ENCODE measurements at places on chromosomes 5 and 9.
A peak's percentile ranks its signal among the peaks of the same experiment; 100 is the strongest.

- DNase-seq, result no peak
These were observed 44.2 kb upstream of the CFAP157 start for GRCh38 chr9:127662617-127663016.

DNA sequence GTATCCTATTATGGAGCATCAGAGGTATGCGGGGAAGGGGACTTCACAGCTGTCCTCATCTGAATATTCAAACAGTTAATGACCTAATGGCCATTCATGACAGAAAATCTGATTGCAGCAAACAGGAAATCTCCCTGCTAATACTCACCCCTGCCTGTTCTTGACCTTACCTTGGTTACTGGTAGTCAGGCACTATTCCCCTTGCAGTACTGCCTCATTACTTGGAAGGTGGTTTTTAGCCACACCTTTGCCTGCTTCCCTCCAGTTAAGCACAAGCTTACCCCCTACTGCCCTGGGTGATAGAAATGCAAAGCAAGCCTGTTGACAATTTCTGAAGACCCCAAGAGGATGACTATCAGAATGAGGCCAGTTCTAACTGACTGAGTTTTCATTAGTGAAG lies 332.4 kb downstream of the NTRK2 start:
- no peak for DNase-seq

GRCh38 chr5:134227259-134227658 lies 1.4 kb upstream of the PPP2CA start:
- DNase-seq, result peak; percentile 12

DNA sequence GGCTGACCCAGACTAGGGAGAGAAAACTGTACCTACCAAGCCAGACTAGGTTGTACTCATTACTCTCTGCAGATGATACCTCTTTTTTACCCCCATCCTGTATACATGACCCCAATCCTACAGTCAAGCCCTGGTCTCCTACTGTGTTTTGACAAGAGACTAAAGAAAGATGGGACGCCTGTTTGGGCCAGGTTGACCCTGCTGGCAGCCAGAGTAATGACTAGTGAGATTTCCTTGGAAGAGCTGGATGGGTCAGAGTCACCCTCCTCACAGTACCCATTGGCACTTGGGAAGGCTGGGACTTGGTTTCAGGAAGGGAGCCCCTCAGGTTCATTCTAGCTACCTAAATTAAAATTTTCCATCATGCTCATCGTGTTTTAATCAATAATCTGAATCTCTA lies 89.7 kb upstream of the NR4A3 start:
- DNase-seq, result no peak

DNA sequence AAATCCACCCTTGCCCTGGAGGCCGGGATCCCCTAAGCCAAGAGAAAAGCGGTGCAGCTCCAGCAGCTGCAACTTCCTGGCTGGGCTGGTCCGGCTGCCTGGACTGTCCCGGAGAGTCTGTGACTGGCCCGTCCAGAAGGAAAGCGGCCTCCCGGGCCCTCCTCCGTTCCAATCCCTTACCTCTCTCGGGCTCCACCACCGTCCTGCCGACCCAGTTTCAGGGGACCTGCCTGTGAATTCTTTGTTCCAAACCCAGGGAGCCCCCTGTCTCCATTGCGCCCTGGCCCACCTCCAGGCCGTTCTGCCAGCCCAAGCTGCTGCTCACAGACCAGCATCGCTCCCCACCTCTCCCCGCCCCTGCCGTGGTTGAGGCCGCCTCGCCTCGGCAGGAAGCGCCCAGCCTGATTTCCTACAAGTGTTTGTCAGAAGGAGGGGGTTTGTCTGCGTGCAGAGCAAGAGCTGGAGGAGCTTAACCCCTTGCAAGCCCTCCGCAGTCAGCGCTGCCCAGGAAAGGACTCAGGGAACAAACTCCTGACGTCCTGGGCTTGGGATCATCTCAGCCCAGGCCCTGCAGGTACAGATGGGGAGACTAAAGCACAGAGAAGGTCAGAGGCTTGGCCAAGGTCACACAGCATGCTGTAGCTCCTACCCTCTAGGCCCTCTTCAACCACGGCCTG lies at the start of gene AKNA:
TSS of gene AKNA (minus strand) at position 303 of the 677 bp plus-strand sequence. CDS start 6,649 bp downstream, outside the sequence.
- DNase-seq, result peak; percentile 58

DNA sequence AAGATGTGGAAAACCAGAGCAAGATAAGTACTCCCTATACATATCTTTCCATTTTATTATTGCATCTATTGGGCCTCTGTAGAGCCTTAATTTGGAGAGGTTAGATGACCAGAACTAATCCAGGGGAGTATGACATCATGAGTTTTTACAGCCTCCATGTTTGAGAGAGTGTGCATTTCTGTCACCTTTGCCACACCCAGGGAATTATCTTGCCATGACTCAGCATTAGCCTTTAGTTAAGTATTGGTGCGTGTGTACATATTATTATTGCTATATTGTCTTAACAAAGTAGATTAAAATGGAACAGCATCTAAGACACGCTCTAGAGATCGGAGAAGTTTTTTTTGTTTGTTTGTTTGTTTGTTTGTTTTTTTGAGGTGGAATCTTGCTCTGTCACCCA lies 27.6 kb downstream of the DIMT1 start:
- DNase-seq, result no peak

- DNase-seq, result no peak
These were observed 597.0 kb downstream of the PTPRD start for GRCh38 chr9:10015755-10016154.

GRCh38 chr9:95826183-95826838 lies 49.2 kb upstream of the ERCC6L2 start:
- no peak for DNase-seq

- DNase-seq, result no peak
These were observed 99.1 kb upstream of the SMARCA2 start for GRCh38 chr9:1916095-1916494.

DNA sequence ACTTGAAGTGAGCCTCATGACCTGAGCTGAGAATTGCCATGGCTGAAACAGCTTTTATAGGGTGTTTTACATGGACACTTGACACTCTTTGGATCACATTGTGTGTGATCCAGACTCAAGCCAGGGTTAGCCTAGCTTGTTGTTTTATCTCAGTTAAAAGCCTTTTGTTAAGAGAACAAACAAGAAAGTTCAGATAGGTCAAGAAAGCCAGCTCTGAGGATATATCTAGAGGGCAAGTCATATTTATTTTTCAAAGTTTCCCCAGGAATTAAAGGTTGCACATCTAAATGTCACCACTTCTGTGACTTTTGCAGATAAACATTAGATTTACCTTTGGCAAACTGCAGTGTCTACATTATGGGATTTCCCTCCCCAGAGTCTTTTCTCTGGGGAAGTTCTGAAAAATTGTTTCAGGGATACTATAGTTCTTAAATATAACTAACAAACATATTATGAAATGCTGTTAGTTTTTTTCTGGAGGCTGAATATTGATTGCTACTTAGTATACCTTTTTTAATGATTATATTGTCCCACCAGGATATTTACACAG lies 134.5 kb downstream of the C9orf152 start:
- no peak for DNase-seq

DNA sequence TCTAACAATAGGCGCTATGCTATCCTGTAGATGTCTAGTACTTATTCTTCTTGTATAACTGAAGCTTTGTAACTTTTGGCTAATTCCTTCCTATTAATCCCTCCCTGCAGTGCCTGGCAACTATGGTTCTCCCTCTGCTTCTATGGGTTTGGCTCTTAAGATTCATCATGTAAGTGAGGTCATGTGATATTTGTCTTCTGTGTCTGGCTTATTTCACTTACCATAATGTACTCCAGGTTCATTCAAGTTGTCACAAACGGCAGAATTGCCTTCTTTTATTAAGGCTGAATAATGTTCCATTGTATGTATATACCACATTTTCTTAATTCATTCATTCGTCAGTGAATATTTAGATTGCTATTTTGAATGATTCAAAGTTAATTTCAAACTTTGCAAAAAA lies 149.9 kb upstream of the GAS1 start:
- no peak for DNase-seq

DNA sequence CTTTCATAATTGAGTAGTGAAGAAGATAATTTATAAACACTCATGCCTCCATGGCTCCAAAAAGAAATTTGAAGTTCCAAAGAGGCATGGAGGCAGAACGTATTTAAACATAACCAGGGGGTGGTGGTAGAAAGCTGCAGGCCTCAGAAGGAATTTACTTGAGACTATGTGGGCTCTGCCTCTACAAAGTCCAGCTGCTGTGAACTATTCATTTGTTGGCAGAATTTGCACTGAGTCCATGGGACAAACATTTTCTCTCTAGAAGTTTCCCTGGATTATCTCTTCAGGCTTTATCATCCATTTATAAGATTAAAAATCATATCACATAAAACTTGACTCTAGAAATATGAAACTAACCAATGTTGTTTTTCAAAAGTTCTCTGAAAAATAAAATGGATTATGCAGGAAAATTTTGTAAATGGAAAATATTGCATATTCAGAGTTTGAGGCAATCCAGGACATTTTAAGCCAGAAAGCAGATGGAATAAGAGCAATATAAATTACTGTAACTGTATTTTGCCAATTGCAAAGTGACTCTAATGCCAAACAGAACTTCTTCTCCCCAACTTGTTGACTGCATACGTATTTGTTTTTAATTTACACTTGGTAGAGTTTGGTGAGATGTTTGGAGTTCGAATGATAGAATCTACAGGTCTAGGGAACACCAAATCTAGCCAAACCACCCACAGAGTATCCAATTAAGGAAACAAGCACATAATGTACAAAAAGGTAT lies 258.2 kb downstream of the ENC1 start:
- DNase-seq, result no peak

DNA sequence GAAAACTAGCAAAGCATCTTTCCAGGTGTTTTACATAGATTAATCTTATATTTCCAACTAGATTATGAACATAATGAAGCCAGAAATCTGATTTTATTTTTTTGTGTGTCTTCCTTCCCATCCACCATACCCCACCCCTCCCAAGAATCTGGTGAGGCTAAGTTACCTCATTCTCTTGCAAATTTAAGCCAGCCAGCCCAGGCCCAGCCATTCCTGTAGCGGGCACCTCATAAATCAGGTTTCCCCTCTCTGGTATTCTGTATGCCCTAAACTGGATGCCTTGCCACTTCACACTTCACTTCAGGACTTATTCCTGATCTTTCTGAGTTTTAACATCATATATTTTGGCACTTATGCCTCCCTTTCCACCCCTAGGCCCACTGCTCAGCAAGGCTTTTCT lies 21.8 kb downstream of the C9 start:
- DNase-seq, result no peak

DNA sequence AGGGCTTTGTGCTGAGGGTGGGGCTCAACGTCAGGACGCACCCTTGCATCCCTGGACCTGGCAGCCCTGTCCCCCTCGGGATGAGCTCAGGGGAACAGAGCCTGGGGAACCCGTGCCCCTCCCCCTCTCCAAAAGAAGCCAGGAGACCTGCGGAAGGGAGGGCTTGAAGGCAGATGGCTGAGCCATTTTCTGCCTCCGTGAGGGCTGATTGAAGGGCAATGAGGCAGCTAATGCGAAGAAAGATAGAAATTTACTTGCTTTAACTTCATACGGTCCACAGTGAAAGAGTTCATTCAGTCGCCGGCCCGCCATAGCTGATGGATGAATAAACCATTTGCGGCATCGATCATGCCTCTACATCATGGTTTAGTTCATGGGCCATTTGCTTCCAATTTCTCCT lies 28.8 kb downstream of the ASS1 start:
- DNase-seq, result peak; percentile 67

GRCh38 chr9:137800196-137801022 lies 77.2 kb upstream of the CACNA1B start:
- DNase-seq, result no peak

GRCh38 chr9:72292256-72292682 lies 72.7 kb downstream of the ZFAND5 start:
- no peak for DNase-seq

GRCh38 chr9:99855467-99856176 lies 33.9 kb downstream of the NR4A3 start:
- DNase-seq, result no peak

- no peak for DNase-seq
These were observed 5.6 kb downstream of the GOLPH3 start for GRCh38 chr5:32168460-32169033.

DNA sequence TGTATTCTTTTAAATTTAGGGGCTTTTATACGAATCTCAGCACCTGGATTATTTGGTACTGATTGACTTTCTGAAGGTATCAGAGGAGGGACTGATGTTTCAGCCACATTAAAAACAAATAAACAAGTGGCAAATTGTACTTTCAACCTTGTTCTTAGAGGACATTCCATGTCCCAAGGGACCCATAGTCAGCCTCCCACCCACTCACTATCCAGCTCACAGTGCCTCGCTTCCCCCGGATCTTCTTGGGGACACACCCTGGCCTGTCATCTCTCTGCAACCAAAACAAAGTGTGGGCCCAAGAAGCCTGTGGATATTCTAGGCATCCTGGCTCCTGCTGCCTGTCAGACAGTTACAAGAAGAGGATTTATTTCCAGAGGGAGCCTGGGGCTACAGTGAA lies 8.8 kb upstream of the BOD1 start:
- DNase-seq, result no peak

DNA sequence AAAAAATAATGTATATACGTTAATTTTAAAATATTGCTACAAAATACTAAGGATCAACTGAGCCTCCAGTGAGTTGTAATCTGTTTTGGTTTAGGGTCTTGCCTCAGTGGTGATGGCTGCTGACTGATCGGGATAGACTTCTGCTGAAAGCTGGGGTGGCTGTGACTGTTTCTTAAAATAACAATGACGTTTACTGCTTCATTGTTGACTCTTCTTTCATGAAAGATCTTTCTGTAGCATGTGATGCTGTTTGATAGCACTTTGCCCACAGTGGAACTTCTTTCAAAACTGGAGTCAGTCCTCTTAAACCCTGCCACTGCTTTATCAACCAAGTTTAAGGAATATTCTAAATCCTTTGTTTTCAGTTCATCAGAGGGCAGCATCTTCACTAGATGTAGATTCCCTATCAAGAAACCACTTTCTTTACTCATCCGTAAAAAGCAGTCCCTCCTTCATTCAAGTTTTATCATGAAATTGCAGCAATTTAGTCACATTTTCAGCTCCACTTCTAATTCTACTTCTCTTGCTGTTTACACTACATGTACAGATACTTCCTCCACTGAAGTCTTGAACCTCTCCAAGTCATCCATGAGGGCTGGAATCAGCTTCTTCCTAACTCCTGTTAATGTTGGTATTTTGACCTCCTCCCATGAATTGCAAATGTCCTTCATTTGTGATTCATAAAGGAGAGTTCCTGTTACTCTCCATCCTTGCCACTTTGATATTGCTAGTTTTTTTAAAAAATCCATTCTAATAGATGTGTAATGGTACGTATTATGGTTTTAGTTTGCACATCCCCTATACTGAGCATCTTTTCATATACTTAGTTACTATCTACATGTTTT lies 41.5 kb upstream of the PTPDC1 start:
- DNase-seq, result no peak

DNA sequence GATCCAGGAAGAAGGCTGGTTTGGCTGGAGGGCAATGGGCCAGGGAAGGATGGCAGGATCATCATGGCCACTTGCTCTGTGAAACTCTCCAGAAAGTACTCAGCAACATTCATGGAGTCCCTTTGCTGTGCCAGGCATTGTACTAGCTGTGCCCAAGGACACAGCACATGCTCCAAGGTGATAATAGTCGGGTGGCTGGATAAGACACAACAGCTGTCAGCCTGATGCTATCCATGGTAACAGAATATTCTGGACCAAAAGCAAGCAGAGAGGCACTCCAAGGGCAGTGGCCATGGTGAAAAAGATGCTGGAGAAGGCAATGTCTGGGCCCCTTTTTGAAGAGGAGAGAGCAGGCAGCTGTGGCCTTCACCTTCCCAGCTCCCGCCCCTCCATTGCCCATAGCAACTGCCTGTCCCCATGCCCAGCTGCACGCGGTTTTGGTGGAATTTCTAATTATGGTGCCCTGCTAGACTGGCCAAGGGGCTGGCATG lies 113.8 kb upstream of the CPEB4 start:
- DNase-seq, result no peak
